ENCODE measurements at places on chromosomes 4 and X. TPM values are rescaled to one million over a fixed set of nuclear protein-coding genes. Genes with fewer than 3 reads are reported as not detected.

GRCh38 chrX:7926914-7927258, 327 bp downstream of the PNPLA4 start:
- DNase-seq = no peak

DNA sequence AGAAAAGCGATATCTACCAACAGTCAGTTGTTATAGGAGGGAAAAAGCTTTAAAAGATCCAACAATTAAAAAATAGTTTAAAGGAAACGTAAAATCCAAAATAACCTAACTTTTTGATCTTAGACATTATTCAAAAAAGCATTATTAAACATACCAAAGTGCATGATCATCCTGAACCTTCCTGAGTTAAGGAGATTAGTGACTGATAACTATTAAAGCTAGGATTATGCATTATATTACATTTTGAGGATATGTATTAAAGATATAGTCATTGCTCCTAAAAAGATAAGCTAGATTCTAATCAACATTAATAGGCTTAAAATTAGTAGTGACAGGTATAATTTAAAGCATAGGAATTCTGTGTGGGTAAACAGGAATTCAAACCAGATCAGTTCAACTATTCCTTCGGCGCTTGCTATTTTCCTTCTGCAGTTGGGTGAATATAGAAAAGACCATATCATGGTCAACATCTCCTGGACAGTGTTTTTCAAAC, 139.6 kb downstream of the ADAMTS3 start:
- DNase-seq = no peak

DNA sequence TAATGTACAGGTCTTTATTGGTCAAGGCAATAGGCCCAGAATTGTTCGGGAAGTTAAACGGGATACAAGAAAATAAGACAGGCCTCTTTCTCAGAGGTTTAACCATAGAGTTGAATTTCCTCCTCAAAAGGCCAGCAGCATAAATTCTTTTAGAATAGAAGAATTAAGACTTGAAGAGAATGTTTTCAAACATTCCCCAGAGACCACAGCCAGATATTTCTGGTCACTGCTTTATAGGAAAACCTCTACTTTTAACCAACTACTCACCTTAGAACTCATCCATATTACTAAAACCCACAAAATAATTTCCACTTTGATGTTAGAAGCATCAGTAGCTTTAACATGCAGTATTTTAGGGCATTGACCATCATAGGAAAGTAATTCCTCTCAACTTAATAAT, 317.9 kb downstream of the RAB28 start:
- DNase-seq = no peak

- no peak for DNase-seq
These were observed 13.6 kb downstream of the JADE1 start for GRCh38 chr4:128823025-128823661.

GRCh38 chrX:111360839-111361238, 51.2 kb downstream of the DCX start:
- no peak for DNase-seq

- DNase-seq = no peak
These were observed 17.2 kb downstream of the USP11 start for GRCh38 chrX:47250017-47250347.

DNA sequence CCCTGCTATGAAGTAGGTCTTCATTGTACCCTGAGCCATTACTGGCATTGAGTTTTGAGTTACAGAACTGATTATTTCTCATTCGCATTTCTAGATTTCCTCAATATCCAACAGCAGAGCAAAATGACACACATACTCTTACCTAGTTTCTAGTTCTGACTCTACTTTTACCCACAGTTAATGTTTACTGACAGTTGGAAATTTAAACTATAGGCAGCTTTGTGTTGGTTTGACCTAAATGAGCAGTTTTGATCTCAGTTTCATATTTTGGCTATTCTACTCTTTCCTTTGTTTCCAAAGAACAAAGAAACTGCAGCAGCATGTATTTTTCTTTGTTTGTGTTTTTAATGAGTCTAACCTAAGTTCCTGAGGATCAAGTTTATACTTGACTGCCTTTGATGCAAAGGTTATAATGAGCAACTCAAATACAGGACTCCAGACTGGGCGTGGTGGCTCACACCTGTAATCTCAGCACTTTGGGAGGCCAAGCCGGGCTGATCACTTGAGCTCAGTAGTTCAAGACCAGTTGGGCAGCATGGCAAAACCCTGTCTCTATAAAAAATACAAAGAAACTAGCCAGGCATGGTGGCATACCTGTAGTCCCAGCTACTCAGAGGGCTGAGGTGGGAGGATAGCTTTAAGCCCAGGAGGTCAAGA, 30.4 kb downstream of the TXK start:
- DNase-seq = no peak

DNA sequence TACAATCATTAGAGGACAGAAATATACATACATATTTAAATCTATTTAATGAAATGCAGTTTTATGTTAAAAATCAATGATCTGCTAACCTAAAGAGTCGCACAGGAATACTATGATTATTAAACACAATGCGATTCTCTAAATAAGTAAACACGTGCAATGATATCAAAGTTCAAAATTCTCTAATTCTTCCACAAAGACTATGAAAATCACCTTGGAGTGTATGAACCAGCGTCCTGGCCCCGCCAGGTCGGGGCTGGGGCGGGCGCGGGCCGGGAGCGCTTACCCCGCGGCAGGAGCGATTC, 608 bp upstream of the FAM200B start:
- no peak for DNase-seq

The GAGE12D gene
- not detected for total RNA-seq

GRCh38 chr4:182746876-182747275, 170.3 kb downstream of the DCTD start:
- no peak for DNase-seq

GRCh38 chr4:3388471-3389232, 53.1 kb upstream of the HGFAC start:
- no peak for DNase-seq

GRCh38 chr4:107034091-107034995, 1.8 kb downstream of the DKK2 start:
- no peak for DNase-seq

- DNase-seq = no peak
These were observed 33.4 kb upstream of the KLHL34 start for GRCh38 chrX:21691512-21692018.

GRCh38 chr4:181475781-181476507, 767.3 kb upstream of the TENM3 start:
- no peak for DNase-seq

The NR3C2 gene
- total RNA-seq = 33.0 TPM

The FAM90A26 gene
- not detected for total RNA-seq

The AFP gene
- not detected for total RNA-seq

- DNase-seq = no peak
These were observed 11.3 kb downstream of the UCHL1 start for GRCh38 chr4:41267997-41268396.

The DDX3X gene
- total RNA-seq = 191 TPM

GRCh38 chr4:23483320-23483960, 406.4 kb downstream of the PPARGC1A start:
- DNase-seq = no peak

The MTNR1A gene
- not detected for total RNA-seq

DNA sequence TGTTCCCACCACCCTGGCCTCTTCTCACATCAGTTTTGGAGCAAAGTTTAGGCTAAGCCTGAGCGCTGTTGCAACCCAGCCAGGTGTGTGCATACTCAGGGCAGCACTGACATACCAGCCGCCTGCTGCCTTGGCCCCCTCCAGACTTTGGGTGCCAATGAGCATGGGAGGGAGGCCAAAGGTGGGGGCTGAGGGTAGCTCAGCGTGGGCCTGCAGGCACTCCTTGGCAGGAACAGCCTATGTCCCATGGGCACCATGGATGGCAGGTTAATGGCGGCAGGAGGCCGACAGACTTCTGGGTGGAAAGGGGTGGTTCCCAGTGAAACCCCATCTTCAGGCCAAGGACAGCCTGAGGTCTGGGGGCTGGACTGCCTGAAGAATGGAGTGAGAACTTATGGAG, 462.2 kb downstream of the ADGRL3 start:
- no peak for DNase-seq

The ENAM gene
- not detected for total RNA-seq

The PDZD4 gene
- total RNA-seq = 1.2 TPM

DNA sequence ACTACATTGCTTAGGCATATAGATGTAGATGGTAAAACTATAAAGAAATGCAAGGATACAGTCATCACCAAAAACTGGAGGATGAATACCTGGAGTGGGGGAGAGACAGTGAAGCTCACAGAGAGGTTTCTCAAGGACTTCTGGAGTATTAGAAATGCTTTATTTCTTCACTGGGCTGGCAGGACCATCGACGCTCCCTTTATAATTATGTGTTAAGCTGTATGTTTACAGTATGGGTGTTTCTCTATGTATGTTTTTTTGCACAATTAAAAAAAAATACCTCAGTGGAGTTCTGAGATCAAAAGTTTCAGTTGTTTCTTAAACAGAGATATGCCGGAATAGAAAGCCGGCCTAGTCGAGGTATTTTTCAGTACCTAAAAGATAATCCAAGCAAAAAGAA, 201.3 kb downstream of the NSUN7 start:
- no peak for DNase-seq

GRCh38 chrX:39409246-39409917, 608.1 kb downstream of the MID1IP1 start:
- no peak for DNase-seq

GRCh38 chr4:139814323-139815015, 148.8 kb downstream of the MGST2 start:
- no peak for DNase-seq

DNA sequence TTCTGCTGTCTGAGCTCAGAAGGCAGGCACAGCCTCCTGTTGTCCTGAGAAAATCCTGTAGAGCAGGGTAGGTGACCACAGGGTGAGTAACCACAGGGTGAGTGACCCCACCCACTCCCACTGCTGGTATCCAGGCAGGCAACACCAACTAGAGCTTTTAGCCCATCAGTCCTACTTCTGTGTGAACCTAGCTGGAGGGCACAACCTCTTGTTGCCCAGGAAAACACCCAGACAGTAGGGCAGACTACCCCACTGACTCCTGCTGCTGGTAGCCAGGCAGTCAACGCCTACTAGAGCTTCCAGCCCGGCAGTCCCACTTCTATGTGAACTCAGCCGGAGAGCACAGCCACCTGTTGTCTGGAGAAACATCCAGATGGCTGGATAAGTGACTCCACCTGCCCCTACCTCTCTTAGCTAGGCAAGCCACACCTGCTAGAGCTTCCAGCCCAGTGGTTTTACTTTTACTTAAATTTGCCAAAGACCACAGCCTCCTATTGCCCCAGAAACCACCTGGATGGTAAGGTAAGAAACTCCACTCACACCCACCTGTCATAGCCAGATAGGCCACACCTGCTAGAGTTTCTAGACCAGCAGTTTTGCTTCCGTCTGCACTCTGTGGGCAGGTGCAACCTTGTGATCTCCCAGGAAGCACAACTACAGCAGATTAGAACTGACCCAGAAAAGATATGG, 371.6 kb downstream of the INPP4B start:
- peak; percentile 55 for DNase-seq

DNA sequence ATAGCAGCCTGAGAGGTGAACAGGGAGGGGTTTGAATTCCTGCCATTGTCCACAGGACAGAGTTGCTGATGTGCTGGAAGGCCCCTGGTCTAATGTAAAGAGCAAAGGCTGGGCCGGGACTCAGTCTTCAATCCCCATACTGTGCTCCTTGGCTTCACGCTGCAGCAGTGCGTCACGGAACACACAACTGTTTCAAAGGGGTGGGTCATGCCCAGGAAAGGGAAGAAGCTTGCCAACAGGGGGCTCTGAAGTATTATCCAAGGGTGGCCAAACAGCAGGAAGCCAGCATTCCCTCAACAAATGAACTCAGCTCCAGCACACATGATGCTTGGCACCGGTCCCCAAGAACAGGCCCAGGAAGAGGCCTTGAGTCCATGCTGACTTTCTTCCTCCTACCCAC, 122.5 kb downstream of the NFKB1 start:
- DNase-seq = no peak

The HSD17B13 gene
- not detected for total RNA-seq

DNA sequence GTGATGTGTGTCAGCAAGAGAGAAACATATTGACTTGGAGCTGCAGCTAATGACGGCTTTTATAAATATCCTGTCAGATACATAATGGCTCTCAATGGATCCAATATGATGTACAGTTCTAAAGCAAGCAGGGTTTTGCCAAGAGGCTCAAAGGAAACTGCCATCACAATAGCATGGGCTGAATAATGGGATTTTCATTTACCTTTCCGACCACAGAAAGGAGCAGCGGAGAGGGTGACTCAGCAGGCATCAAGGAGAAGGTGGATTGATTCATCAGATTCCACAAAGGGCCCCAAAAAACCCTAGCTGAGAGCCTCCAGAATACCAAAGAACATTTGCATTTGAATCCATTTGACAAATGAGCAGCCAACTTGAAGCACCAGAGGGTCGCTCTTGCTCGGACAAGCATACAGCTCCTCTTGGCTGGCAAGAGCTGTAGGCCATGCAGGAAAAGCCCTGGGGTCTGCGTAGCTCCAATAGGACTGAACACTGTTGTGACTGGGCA, 355.7 kb upstream of the NOCT start:
- no peak for DNase-seq

GRCh38 chrX:133394765-133395164, 20.5 kb downstream of the GPC4 start:
- DNase-seq = no peak

DNA sequence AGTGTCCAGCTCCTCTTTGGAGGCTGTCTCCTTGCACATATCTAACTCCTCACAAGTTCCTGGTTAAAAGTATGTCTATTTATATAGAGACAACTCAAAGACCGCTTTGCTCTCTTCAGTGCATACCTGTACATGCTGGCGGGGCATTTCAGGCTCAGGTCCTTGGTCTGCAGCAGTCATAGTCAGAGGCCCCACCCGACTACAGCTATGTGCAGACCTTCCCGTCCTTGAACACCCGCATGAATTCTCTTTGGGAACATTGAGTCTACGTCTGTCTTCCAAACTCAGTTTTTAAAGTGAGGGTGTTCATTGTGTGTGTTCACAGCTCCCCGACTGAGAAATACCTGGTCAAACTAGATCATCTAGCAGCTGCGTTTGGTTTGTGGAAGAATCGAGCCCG, 4.2 kb downstream of the BCOR start:
- DNase-seq = no peak
